ENCODE measurements at places on chromosomes 1 and 21.

DNA sequence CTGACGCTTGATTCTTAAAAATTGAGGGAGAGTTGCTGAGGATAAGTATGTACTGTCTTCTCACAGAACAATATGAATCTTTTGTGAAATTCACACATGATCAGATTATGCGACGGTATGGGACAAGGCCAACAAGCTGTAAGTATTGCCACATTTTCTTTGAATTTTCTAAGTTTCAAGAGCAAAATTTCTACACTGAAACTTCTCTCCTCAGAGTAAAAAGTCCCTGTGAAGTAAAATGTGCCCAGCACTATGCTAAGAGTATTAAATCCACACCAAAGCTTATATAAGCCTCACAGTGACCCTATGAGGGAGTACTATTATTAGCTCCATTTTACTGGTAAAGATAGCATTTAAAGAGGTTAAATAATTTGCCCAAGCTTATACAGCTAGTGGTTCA is 12.2 kb downstream of the AKIRIN1 start:
- DNase-seq, result no peak

GRCh38 chr1:233172201-233172600 is 123.3 kb downstream of the PCNX2 start:
- DNase-seq, result no peak

DNA sequence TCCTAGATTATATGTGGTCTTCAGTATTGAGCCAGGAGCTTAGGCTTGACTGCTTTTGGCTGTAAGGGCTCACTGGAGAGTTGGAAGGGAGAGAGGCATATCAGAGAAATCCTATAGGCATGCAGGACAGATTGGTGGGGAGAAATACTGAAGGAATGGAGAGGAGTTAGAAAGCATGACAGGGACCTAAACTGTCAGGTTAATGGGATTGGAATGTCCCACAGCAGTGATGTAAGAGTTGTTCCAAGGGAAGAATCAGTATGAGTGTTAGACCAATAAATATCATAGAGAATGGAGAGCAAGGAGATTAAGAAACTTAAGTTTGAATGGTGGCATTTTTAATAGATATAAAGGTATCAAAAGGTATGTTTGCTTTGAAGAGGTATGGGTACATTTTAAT is 39.7 kb downstream of the SLC35A3 start:
- DNase-seq, result no peak

GRCh38 chr1:84923317-84923716 is 30.3 kb upstream of the LPAR3 start:
- no peak for DNase-seq

DNA sequence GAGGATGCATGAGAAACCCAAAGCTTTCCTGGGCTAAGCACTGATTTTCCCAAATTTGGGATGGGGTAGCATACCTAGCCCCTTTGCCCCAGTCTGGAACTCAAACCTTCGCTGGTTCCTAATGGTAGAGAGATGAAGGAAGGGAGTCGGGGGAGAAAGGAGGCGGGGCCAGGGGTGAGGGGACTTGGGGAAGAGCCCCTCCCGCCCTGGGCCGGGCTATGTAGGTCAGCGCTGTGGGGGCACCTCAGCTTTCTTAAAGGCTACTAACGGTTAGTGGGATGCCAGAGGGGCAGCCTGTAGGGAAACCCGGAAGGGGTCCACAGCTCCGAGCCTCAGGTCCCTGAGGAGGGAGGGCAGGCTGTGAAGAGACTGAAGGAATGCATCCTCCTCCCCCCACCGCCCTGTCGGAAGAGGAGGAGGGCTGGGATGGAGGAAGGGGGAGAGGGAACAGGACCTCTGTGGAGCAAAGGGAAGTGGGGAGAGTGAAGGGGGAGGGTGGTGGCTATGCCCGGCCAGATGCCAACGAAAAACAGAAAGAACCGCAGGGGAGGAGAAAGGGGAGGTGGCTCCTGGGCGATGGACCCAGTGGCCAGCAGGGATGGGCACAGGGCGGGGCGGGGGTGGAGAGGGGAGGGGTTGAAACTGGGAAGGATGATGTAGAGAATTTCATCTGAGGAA is 1.3 kb downstream of the CADM3 start:
- no peak for DNase-seq

Data from NCI-H1092 treated with DMSO at 0.1 percent for 48 hours (cell line).